ENCODE measurements at places on chromosomes 5 and 9. TPM values are rescaled to one million over a fixed set of nuclear protein-coding genes. Genes with fewer than 3 reads are reported as not detected.

The TMC1 gene
- total RNA-seq: 3.5 TPM

The PDLIM4 gene
- 33.9 TPM for total RNA-seq

The GRM6 gene
- not detected for total RNA-seq

The GCNT4 gene
- 17.8 TPM for total RNA-seq

The DIRAS2 gene
- 3.9 TPM for total RNA-seq

The NRG2 gene
- 13.9 TPM for total RNA-seq

The LOX gene
- total RNA-seq: 6.5 TPM

The FREM1 gene
- 17.5 TPM for total RNA-seq

The NUTM2G gene
- total RNA-seq: not detected

The CRB2 gene
- total RNA-seq: 0.05 TPM

The ZDHHC11 gene
- total RNA-seq: 39.5 TPM

The C5orf63 gene
- total RNA-seq: 15.5 TPM

The PLCXD3 gene
- 4.5 TPM for total RNA-seq

The FAM221B gene
- total RNA-seq: 0.26 TPM

The AP3B1 gene
- total RNA-seq: 53.2 TPM

The FAM78A gene
- 3.3 TPM for total RNA-seq

The IFNA2 gene
- not detected for total RNA-seq

The SHISAL2B gene
- not detected for total RNA-seq

The ARHGAP26 gene
- 46.9 TPM for total RNA-seq

The FOXD4L6 gene
- total RNA-seq: not detected

The SPATA6L gene
- 23.1 TPM for total RNA-seq

The TERT gene
- not detected for total RNA-seq

The LHX6 gene
- 5.7 TPM for total RNA-seq

Data from ureter (tissue), 1 donor.